AG10803 (cell line): ENCODE measurements at places on chromosomes 13 and 19.

- DNase-seq = peak; percentile 69
Measured at GRCh38 chr19:42440357-42441048, 2.2 kb downstream of the CXCL17 start.

GRCh38 chr13:34810996-34811395 lies 131.1 kb upstream of the NBEA start:
- no peak for DNase-seq

DNA sequence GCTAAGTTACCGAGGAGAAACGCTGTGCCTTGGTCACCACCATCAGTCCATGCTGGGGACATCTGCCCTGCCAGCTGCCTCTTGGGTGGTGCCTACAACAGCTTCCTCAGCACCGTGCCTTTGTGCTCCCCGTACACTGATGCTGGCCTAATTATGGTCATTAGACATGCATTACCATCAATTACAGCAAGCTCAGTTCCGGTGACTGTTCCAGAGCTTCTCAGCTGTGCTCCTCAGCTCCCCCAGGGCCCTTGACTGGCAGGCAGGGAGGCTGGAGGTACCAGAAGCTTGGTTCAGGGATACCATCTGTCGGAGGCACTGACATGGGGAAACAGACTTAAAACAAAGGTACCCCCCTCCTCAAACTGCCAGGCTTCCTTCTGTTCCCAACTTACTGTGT lies 40.2 kb downstream of the CILP2 start:
- DNase-seq = no peak

DNA sequence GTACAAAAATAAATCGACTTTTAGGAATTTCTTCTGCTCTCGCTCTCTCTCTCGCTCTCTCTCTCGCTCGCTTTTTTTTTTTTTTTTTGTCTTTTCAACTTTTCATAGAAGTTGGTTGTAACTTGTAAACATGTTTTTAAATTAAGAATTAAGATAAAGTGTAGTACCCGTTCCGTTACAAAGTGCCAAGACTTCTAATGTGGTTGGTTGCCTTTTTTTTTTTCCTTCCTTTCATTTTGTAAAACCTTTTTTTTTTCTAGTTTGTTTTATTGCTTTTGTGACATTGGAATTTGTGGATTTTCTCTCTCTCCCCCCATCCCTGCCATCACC lies 20.4 kb downstream of the ZBTB7A start:
- DNase-seq = no peak

DNA sequence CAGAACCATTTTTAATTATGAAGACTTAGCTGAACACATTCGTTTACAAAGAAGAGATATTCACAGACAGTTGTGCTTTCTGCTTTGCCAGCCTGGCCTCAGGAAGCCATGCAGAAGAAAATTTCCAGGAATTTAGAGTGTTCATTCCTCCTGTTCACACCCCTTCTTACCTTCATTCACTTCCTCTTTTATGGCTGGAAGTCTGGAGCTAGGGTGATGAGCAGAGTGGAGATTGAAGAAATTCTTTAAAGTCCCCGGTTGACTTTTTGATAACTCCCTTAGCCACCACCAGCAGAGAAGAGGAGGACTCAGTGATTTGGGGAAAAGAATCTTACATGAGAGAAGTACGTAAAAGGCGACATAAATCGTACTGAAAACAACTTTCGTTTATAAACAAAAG lies 263.6 kb upstream of the TSHZ3 start:
- DNase-seq = no peak

DNA sequence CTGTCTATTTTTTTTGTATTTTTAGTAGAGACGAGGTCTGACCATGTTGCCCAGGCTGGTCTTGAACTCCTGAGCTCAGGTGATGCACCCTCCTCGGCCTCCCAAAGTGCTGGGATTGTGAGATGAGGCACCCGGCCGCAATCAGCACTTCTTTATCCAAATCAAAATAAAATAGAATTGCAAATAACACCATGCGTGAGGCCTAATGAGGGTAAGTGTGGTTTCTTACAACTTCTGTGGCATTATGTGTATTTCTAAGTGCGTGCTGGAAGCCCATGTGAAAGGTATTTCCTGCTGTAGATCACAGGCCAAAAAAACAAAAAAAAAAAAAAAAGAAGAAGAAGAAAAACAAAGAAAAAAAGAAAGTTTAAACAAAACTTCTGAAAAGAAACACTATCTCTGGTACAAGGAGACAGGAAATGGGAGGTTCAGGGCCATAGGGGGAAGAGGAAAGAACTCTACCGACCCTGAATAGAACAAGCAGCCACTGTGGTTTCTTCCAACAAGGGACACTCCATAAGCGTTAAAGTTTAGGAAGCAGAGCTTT lies 3.0 kb upstream of the GRAMD1A start:
- DNase-seq = no peak

GRCh38 chr19:28868836-28869235 lies 344.1 kb downstream of the UQCRFS1 start:
- no peak for DNase-seq

DNA sequence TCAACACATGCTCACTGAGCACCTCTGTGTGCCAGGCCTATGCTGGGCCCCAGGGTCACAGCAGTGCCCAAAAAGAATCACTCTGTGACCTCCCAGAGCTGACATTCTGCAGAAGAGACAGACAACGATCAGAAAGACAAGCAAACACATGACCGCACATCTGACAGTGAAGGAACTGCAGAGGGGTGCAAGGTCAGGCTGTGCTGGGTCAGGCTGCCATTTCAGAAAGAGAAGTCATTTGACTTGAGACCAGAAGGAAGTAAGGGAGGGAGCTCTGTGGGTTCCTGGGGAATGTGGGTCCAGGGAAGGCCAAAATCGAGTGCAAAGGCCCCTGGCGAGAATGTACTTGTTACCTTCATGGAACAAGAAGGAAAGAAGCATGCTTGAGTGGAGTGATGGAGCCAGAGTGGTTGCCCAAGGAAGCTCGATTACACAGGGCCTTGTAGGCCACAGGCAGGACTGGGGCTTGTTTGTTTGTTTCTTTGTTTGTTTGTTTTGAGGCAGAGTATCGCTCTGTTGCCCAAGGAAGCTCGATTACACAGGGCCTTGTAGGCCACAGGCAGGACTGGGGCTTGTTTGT lies 11.4 kb upstream of the CD22 start:
- no peak for DNase-seq

DNA sequence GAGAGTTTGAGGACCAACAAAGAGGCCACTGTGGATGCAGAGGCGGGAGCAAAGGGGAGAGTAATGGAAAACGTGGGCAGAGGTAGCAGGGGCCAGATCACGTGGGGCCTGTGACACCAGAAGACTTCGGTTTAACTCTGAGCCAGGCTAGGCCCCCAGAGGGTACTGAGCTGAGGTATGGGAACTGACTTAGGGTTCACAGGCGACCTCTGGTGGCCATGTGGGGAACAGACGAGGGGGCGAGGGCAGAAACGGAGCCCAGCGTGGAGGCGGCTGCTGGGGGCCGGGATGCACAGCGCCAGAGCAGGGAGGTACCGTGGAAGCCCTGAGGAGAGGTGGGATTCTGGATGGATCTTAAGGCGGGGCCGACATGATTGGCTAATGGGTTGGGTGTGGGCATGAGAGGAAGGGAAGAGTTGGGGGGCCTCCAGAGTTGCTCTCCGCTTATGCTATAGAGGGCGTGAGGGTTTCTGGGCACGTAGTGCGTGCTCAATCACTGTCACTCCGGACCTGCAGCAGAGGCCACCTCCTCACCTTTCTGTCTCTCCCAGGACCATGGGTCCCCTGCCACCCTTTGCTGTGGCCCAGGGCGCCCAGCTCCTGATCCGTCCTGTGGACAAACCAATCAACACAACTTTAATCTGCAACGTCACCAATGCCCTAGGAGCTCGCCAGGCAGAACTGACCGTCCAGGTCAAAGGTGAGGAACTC lies 13.7 kb downstream of the PVR start:
- DNase-seq = peak; percentile 66

DNA sequence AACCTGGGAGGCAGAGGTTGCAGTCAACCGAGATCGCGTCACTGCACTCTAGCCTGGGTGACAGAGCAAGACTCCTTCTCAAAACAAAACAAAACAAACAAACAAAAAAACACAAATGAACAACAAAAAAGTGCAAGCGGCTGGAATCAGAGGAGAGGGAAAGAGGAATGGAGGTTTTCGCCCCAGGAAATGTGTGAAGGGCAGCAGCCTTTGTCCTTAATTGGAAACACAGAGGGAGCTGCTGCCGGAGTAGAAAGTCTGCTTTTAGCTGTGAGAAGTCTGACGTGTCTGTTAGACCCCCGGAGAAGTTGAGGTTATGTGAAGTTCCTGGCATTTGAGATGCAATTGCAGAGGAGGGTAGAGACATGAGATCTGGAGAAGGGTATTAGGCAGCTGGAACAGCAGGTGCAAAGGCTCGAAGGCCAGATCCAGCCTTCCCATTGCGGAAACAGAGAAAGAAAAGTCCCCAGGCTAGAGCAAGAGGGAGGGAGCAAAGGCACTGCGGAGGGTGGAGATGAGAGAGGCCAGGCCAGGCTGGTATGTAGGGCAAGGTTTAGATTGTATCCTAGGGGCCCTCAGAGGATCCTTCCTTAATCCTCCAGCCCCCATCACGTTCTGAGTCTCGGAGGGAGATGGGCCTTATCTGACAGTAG lies 473 bp downstream of the TMIGD2 start:
- no peak for DNase-seq

DNA sequence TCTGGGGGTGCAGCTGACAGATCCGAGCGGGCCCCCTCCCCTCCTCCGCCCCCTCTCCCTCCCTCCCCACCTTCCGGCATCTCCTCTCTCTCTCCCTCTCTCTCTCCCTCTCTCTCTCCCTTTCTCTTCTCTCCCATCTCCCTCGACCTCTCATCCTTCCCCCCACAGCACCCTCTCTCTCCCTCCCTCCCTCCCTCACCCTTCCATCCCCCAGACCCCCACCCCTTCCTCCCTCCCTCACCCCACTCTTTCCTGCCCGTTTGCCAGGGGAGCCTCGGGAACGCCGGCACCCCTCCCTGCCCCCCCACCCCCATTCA lies 666 bp downstream of the CELF5 start:
- DNase-seq = no peak

- peak; percentile 85 for DNase-seq
Measured at GRCh38 chr13:102680842-102681740, 13.8 kb downstream of the METTL21C start.

GRCh38 chr19:8306235-8307054 lies 1.7 kb downstream of the CD320 start:
- DNase-seq = no peak

DNA sequence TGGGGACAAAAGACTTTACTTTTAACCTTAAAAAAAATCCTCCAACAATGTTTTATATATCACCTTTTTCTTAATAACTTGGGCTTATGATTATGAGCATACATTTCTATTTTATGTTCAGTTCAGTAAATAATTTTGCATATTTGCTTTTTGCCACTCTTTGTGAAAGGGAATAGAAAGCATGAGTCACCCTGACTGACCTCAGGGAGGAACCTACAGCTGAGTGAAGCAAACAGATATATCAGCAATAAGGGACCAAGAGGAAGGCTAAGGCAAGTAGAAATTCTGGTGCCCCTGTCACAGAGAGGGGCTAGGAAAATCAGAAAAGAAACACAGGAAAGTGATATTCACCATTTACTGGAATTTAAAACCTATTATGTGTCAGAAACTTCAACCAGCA lies 37.2 kb upstream of the SOHLH2 start:
- no peak for DNase-seq

DNA sequence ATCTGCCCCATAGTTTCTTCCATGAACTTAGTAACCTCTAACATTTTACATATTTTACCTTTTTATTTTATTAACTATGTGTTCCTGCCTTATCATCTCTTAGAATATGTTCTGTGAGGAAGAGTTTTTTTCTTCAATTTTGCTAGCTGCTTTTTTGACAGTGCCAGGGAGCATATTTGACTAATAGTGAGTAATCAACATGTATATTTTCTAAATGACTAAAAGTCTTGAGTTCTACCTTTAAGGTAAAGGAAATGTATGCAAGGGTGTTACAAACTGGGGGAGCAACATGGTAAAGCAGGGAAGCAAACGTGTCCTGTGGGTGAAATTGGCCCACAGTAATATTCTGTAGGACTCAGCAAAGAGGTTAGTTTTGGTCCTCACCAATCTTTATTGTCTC lies 165.5 kb downstream of the NBEA start:
- no peak for DNase-seq

DNA sequence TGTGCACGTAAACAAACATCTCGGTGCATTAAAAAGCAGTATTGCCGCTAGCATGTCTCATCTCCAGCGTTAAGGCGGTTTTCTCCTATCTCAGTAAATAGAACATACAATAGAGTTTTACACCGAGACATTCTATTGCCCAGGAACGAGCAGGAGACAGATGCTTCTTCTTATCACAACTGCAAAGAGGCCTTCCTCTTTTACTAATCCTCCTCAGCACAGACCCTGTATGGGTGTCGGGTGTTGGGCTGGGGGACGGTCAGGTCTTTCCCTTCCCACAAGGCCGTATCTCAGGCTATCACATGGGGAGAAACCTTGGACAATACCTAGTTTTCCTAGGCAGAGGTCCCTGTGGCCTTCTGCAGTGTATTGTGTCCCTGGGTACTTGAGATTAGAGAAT lies 21.2 kb downstream of the ZNF233 start:
- no peak for DNase-seq

- DNase-seq = no peak
Measured at GRCh38 chr19:16569609-16570320, 2.5 kb downstream of the SLC35E1 start.

- DNase-seq = peak; percentile 62
Measured at GRCh38 chr19:8158411-8159074, 9.2 kb upstream of the FBN3 start.

DNA sequence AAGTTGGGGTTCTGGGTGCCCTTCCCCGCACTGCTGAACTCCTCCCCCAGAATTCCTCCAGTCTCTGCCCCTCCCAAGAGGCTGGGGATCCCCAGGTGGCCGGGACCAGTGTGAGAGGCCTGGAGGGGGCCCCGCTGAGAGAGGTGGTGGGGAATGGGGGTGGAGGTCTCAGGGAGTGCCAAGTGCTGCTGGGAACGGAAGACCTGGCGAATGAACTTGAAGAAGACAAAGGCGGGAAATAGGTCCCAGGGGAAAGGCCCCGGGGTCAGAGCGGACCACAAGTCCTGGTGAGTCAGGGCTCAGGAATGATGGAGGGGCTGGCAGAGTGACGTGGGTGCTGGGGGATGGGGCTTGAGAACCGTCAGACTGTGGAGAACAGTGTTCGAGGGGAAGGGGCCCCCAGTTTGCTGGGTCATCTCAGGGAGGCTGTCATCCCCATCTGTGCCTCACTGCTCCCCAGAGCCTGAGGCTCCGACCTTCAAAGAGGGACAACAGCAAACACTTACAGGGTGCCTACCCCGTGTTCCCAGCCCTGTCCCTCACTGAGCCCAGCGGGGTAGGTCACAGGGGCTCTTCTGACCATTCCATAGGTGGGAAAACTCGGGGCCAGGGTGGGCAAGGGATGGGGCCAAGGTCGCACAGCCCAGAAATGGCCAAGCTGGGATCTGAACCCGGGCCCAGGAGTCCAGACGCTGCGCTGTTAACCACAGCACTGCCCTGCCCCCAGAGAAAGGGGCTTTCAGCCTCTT lies 16.0 kb upstream of the SEMA6B start:
- DNase-seq = peak; percentile 96

- DNase-seq = no peak
Measured at GRCh38 chr13:110773480-110773879, 60.0 kb downstream of the ING1 start.

DNA sequence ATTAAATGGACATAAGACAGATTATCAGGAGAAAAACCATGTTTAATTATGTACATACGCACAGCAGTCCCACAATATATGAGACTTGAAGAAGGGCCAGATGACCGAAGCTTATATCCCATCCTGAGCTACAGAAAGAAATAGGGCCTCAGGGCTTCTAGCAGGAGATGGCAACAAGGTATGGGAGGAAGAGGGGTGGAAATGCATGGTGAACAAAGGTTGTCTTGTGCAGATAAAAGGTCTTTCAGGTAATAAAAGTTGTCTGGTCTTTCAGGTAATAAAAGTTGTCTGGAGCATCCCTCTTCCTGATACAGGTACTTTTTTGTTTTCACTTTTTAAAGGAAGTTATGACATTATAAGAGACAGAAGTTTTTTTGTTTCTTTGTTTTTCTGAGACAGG lies 15.4 kb upstream of the GTF3A start:
- DNase-seq = no peak
